ENCODE measurements at places on chromosomes 12 and 14. TPM values are rescaled to one million over a fixed set of nuclear protein-coding genes. Genes with fewer than 3 reads are reported as not detected.

NTF3 gene
- total RNA-seq, result not detected

CCDC197 gene
- total RNA-seq, result 0.44 TPM

GRIN2B gene
- not detected for total RNA-seq

RNASE3 gene
- not detected for total RNA-seq

PIANP gene
- total RNA-seq, result 0.44 TPM

WNT1 gene
- not detected for total RNA-seq

ENDOU gene
- not detected for total RNA-seq

RFX4 gene
- not detected for total RNA-seq

DNA sequence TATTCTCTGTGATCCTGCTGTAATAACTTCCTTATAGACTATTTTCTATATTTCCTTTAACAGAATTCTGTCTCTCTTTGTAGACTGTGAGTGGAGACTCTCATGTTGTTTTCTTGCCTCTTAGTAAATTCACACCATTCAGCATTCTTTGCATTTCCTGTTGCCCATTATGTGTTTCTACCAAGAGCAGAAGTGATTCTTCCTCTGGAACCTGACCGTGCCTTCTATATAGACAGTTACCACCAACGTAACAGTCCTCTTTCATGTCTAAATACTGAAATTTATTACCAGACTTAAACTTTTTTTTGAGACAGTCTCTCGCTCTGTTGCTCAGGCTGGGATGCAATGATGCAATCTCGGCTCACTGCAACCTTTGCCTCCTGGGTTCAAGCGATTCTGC lies 31.1 kb downstream of the METAP2 start:
- no peak for DNase-seq
- H3K27ac ChIP-seq, result no peak overlapping the region
- H3K27me3 ChIP-seq, result no peaks in the 10 kb centered on the region
- H3K4me3 ChIP-seq, result no peak overlapping the region
- H3K4me1 ChIP-seq, result peaks cover 12% of the 10 kb centered on the region

- H3K27ac ChIP-seq, result no peak overlapping the region
- no peaks in the 10 kb centered on the region for H3K4me1 ChIP-seq
- no peaks in the 10 kb centered on the region for H3K36me3 ChIP-seq
- H3K4me3 ChIP-seq, result no peak overlapping the region
- DNase-seq, result no peak
Observed at GRCh38 chr14:29654901-29655550, 272.6 kb downstream of the PRKD1 start.

GRCh38 chr14:96051642-96052540 lies 12.7 kb downstream of the C14orf132 start:
- no peaks in the 10 kb centered on the region for H3K36me3 ChIP-seq
- H3K4me1 ChIP-seq, result no peaks in the 10 kb centered on the region
- H3K27me3 ChIP-seq, result no peaks in the 10 kb centered on the region
- no peak overlapping the region for H3K4me3 ChIP-seq
- no peak overlapping the region for H3K27ac ChIP-seq

GRCh38 chr12:96811083-96811482 lies 96.0 kb upstream of the NEDD1 start:
- no peaks in the 10 kb centered on the region for H3K4me1 ChIP-seq
- H3K4me3 ChIP-seq, result no peak overlapping the region
- H3K36me3 ChIP-seq, result no peaks in the 10 kb centered on the region
- no peak overlapping the region for H3K27ac ChIP-seq

GRCh38 chr12:53866727-53867126 lies 71.9 kb upstream of the HOXC13 start:
- no peak for DNase-seq
- H3K4me3 ChIP-seq, result no peak overlapping the region
- no peak overlapping the region for H3K27ac ChIP-seq
- H3K36me3 ChIP-seq, result no peaks in the 10 kb centered on the region
- peaks cover 18% of the 10 kb centered on the region for H3K27me3 ChIP-seq
- no peaks in the 10 kb centered on the region for H3K4me1 ChIP-seq

- peaks cover 6% of the 10 kb centered on the region for H3K27me3 ChIP-seq
- peak overlapping the region; percentile 61 for H3K27ac ChIP-seq
- DNase-seq, result no peak
Observed at GRCh38 chr14:50829489-50830043, 1.4 kb downstream of the NIN start.

DNA sequence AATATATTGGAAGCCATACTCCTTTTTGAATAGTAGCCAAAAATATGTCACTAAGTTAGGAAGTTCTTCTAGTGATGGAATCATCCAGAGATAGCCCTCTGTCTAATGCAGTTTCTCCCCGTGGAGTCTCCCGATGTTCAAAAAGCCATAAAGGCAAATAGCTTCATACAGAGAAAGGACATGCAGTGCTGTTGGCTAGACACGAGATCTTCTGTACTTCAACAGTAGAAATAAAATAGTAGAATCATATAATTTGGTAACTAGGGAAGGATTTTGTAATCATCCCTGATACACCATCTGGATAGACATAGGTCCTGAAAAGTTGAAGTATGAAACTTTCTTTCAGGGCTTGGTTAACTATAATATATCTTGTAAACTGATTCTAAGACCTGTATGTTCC lies 27.6 kb downstream of the LRFN5 start:
- no peaks in the 10 kb centered on the region for H3K4me1 ChIP-seq
- DNase-seq, result no peak
- no peaks in the 10 kb centered on the region for H3K36me3 ChIP-seq
- H3K27ac ChIP-seq, result no peak overlapping the region
- H3K27me3 ChIP-seq, result peaks cover 3% of the 10 kb centered on the region

DNA sequence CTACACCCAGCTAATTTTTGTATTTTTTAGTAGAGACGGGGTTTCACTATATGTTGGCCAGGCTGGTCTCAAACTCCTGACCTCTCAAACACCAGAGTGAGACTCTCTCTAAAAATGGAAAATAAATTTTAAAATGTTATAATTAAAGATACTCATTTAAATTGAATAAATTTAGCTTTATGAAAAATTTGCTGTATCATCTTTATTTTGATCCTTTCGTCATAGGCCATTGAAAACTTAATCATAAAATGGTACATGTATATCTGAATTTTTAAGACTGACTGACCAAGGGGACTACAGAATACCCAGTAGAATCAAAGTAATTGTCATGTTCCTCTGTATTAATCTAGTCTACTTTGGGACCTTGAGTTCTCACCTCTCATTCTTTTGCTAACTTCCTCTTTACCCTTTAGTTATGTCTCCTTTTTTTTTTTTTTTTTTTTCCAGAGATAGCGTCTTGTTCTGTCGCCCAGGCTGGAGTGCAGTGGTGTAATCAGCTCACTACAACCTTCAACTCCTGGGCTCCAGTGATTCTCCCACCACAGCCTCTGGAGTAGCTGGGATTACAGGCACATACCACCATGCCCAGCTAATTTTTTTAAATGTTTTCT lies 9.5 kb downstream of the RAB5B start:
- no peak overlapping the region for H3K4me3 ChIP-seq
- no peak overlapping the region for H3K27ac ChIP-seq
- no peak for DNase-seq
- no peaks in the 10 kb centered on the region for H3K27me3 ChIP-seq

GRCh38 chr12:52445876-52446275 lies 6.1 kb downstream of the KRT6B start:
- no peak for DNase-seq
- H3K4me3 ChIP-seq, result no peak overlapping the region
- H3K27ac ChIP-seq, result no peak overlapping the region
- no peaks in the 10 kb centered on the region for H3K36me3 ChIP-seq
- H3K4me1 ChIP-seq, result no peaks in the 10 kb centered on the region

DNA sequence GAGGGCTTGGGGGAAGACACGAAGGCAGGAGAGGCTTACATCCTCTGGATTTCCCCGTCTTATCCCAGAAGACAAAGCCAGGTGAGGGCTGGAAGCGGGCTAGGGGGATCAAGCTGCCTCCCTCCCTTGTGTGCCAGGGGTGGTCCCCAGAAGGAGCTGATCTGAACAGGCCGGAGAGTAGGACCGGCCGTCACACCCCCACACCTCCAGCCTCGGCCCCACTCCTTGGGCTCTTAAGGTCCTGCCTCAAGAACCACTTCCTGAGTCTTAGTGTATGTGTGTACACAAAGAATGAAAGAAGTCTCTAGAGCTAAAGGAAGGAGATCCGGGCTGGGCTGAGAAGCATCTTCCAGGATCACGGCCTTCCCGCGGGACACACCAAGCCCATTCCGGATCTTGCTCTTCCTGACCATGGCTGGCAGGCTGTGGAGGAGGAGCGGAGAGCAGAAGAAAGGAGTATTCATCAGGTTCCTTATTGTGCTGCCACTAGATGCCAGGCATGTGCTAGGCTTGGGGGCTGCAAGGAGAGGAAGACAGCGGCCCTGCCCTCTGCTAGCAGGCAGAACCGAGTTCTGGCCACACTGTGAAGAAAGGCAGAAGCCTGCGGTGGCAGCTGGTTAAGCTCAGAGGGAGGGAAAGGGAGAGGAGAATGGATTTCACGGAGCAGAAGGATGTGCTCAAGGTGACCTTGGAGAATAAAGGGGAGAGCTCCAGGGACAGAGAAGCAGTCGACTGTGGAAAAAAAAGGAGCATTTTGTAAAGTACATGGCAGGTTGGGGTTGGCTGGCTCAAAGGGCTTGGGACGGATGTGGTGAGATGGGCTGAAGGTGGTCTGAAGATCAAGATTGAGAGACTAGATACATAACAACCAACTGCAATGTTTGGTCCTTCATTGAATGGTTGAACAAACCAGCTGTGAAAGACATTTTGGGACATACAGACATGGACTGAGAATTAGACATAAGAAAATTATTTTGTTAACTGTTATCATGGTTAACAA lies 1.3 kb upstream of the CD63 start:
- peak; percentile 42 for DNase-seq
- H3K36me3 ChIP-seq, result peaks cover 6% of the 10 kb centered on the region
- H3K27me3 ChIP-seq, result no peaks in the 10 kb centered on the region
- H3K4me3 ChIP-seq, result peak overlapping the region; percentile 87

DNA sequence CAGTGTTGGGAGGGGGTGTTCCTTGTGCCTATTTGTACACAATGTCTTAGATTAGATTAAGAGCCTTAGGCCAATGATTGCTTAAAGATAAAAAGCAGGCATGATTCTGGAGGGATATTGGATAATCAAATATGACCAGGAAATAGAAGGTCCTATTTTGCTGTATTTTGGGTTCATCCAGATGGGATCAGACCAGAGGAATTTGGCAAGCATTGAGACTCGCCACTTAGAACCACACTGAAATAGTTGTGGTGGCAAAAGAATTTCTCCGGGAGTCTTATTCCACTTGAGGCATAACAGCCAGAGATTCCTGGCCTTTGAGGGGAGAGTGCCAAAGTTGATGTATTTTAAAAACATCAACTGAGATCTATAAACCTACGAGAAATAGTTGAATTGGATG lies 327.2 kb downstream of the RAD51B start:
- H3K4me3 ChIP-seq, result no peak overlapping the region
- H3K36me3 ChIP-seq, result peaks cover 4% of the 10 kb centered on the region
- no peaks in the 10 kb centered on the region for H3K27me3 ChIP-seq
- H3K4me1 ChIP-seq, result peaks cover 13% of the 10 kb centered on the region
- no peak for DNase-seq

DNA sequence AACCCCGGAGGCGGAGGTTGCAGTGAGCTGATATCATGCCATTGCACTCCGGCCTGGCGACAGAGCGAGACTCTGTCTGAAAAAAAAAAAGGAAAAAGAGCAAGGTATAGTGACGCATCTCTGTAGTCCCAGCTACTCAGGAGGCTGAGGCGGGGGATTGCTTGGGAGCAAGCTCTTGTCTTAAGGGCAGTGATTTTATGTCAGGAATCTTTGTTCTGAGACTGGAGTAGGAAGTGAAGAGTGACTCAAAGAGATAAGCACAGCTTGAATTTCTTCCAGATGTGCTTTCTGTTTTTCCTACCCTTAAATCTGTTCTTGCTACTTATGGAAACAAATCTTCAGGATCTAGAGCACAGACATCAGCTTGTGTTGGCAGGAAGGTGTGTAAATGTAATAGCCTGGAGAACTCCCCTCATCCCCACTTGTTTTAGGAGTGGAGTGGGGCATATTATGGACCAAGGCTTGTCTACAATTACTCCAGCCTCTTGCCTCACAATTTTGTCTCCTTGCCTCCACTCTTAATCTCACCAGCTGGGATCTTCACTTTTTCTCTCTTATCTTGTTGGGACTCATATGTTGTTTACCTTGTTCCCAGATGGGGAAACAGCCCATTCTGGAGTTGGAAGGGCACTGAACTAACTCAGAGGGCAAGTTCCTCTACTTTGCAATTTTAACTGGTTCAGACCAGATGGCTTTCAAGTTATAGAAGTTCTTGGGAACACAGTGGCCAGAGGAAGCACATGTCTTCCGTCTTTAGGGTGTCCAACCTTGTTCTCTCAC lies 7.5 kb downstream of the TMED2 start:
- no peaks in the 10 kb centered on the region for H3K27me3 ChIP-seq
- peaks cover 34% of the 10 kb centered on the region for H3K36me3 ChIP-seq
- peak overlapping the region; percentile 9 for H3K27ac ChIP-seq
- no peak for DNase-seq
- H3K4me3 ChIP-seq, result no peak overlapping the region

DNA sequence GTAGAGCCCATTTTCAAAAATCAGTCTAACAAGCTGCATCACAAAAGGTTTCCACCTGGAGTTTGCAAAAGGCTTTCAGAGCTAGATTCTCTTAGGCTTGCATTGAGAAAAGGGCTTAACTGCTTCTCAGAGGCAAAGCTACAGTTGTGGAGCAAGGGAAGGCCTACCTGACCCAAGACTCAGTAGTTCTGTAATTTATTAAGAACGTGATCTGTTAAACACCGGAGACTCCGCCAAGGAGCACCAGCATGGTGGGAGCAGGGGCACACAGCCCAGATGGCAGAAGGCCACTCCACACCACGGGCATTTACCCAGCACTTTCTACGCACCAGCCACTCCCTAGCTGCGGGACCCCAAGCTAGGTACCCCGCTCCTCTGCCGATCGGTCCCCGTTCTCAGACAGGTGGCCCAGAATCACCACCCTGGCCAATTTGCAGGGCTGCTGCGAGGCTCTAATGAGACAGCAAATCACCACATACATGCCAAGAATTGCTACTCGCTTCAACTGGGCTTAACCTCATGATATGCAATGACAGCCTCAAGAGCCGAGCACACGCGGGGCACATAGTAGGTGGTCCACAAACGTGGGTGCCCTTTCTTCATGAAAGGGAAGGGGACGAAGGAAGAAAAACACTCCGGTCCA lies 1.5 kb downstream of the ITPK1 start:
- H3K27ac ChIP-seq, result peak overlapping the region; percentile 45
- H3K4me3 ChIP-seq, result peak overlapping the region; percentile 83
- H3K27me3 ChIP-seq, result no peaks in the 10 kb centered on the region
- peaks cover 24% of the 10 kb centered on the region for H3K4me1 ChIP-seq

DNA sequence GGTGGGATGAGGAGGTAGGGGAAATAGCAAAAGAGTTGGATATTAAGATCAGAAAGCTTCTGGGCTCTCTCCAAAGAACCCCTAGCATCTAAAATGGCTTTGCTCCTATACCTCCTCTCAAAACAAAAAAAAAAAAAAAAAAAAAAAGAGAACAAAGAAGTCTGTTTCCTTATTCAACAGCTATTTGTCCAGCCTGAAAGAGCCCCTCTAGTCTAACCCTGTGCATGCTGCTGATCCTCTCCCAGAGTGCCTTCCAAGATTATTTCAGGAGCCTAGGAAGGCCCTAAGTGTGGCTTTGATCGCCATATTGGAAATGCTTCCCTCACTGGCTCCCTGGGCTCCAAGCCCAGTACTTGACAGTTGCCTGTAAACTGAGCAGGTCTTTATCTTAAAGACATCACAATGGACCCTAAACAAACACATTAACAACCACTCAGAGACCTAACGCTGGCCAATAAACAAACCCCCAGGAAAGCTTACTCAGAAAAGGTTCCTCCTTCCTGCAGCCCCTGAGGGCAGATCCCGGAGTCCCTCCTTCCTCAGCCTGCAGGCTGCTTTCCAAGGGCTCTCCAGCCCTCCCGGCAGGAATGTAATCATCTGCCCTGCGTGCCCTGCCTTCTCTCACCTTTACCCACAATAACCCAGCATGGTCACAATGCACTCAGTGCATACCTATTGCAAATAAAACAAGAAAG lies 17.4 kb upstream of the COL2A1 start:
- no peak overlapping the region for H3K4me3 ChIP-seq
- DNase-seq, result no peak
- H3K36me3 ChIP-seq, result no peaks in the 10 kb centered on the region
- H3K27ac ChIP-seq, result no peak overlapping the region
- peaks cover 9% of the 10 kb centered on the region for H3K27me3 ChIP-seq
- H3K4me1 ChIP-seq, result no peaks in the 10 kb centered on the region
